HEK293T (cell line): ENCODE measurements at places on chromosomes 11 and 22.

DNA sequence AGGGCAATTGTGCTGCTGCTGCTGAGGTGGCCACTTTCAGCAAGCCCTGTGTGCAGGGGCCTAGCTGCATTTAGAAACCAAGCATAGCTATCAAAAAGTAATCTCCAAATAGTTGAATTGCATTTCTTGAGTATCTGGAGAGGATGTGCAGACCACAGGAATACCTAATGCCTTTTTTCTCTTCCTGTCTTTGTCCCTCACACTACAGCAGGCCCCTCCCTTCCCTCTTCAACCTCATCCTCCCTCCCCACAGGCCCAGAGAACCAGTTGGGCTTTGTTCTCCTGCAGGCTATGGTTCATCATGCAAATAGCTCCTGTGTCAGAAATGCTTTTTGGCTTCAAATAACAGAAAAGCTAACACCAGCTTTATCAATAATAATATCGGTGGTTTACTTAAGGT lies 47.7 kb downstream of the DKK3 start:
- no peak for DNase-seq

DNA sequence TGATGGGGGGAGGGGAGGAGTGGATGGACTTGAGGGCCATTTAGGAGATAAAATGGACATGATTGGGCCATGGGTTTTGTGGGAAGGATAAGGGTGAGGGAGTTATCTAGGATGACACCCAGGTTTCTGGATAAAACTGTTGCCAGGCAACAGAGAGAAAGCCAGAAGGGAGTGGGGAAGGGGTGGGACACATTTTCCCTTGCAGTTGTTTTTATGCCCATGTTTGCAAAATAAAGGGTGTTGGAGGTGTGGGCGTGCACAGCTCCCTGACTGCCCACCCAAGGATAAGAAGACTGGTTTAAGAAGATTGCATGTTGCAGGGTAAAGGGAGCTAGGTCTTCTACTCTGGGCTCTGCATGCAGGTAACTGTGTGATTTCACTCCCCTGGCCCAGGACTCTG lies 18.3 kb upstream of the YWHAH start:
- DNase-seq = no peak

GRCh38 chr11:17542249-17542648 lies 2.0 kb downstream of the USH1C start:
- DNase-seq = no peak

DNA sequence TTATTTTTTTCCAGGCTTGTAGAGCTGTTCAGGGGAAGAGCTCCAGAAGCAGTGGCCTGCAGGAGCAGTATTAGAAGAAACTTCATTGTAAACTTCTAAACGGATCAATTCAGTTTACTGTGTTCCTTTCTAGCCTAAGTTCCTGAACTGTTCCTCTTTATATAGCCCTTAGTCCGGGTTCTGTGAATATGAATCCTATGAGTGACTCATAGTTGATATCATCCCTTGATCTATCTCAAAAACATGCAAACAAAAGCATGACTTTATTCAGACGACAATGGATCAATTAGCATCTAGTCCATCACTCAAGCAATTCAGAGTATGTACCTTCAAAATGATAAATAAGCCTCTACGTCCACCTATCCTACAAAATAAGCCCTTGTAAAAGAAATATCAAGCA lies at the start of gene MMP12:
Gene MMP12 (minus strand): TSS at position 131 of the 400 bp plus-strand sequence. CDS start 45 bp downstream, at position 86.
- DNase-seq = no peak

- no peak for DNase-seq
These were observed 1.1 kb upstream of the C11orf65 start for GRCh38 chr11:108468478-108468864.

- no peak for DNase-seq
These were observed 66.3 kb upstream of the TNRC6B start for GRCh38 chr22:40111451-40111850.

DNA sequence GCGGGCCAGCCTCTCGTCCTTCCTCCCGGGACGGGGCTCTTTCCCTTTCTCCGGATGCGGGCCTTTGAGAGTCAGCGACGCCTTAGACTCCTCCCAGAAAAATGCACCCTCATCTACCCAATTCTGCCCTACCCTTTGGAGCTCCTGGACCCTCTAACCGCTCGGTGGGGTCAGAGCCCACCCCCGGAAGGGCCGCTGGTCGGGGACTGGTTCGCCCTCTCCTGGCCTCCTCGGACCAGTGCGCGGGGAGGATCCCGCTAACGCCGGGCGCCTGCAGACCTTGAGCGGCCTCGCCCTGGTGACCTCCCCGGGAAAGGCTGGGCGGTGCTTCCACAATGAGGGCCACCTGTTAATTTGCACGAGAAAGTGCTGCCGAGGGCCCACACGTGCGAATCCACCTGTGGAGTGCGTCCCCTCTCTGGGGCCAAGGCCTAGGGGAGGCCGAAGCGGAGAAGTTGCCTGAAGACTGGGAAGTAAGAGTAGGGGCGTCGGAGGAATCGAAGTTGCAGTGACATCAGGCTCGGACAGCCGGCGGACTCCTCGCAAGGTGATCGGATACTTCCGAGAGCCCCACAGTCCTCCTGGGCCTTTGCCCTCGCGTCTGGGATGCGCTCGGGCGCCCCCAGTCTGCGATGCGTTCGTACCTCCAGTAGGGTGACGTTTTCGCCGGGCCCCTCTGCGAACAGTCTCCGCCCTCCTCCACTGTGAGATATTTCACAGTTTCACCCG lies 61.5 kb downstream of the ENDOD1 start:
- peak; percentile 85 for DNase-seq

GRCh38 chr11:107504981-107505380 lies 47.4 kb upstream of the CWF19L2 start:
- no peak for DNase-seq

GRCh38 chr11:446891-447290 lies 3.2 kb upstream of the PTDSS2 start:
- DNase-seq = no peak

DNA sequence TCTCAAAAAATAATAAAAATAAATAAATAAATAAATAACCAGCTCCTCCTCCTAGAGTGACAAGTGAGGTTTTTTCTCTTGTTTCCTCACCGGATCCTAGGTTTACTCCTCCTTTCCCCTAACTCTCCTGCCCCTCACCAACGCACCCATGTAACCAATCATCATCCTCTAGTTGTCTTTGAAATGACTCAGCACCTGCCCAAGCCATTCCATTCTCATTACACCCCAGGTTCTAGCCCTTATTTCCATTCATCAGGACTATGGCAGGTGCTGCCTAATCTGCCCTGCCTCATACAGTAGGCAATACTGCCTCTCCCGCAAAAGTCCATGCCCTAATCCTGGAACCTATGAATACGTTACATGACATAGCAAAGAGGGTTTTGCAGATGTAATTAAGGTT lies 60.4 kb downstream of the BUD13 start:
- no peak for DNase-seq

DNA sequence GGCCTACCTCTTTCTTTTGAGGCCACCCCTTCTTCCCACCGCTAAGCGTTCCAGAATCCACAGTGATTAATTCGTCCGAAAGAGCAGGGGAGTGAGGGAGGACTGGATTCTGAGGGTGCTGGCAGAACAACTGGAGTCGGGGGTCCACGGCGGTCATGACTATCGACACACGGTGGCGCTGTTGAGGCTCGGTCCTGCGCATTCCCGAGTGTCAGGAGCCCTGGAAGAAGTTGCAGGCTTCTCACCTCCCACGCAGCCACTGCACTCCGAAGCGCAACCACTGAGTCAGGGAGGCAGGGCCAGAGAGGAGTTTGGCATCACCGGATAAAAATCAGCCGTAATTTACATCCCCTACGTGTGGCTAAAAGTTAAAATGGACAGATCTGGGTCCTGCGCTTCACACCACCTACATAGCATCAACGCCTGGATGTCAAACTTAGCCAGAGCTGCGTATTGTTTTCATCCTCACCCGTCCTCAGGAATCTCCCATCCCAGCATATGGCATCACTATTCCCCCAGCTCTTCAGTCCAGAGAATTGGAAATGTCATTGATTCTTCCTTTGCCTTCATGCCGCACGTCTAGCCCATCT lies 10.7 kb upstream of the CTSF start:
- DNase-seq = peak; percentile 87

DNA sequence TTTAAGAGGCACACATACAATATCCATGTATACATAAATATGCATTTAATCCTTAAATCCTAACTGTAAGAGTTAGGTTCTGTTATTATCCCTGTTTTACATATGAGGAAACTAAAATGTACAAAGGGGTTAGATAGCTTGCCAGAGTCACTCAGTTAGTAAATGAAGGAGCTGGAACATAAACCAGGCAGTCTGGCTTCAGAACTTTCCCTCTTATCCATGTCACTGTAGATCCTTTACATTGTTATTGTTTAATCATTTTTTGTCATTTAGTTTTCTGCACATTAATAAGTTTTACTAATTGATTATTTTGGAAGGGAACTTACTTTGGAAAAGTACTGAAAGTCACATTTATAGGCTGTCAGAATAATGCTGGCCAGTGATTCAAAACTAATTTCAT lies 282.4 kb downstream of the TMEM135 start:
- no peak for DNase-seq

DNA sequence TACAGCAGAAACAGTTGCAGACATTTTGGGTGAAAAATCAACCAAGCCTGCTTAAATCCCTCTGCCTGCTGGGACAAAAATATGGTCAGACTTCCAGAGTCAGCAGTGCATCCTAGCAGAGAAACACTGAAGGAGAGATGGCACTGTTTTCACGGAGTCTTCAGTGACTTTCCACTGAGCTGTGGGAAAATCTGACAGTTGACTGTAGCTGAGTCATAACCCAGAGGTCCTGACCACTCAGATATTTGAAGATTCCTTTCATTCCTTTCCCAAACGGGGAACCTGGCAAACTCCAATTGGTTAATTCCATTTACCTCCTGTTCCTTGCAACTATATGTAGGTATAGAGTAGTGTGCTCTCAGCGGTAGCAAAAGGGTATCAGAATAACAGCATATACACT lies 20.9 kb upstream of the UPB1 start:
- DNase-seq = no peak

DNA sequence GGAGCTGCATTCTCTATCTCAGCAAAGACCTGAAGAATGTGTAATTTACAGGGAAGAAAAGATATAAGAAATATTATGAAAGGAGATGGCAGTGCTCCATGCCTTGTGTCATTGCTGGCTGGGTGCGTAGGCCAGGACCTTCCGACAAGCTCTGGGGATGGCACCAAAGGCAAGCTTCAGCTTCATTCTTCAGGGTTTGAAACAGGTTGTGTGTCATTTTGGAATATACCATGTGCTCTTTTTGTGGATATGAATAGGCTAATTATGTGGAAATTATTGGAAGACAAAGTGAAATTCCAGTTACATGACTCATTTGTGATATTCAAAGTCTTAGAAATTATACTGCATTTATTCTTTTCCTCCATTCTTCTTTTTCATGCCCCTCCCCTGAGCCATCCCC lies 5.7 kb upstream of the KIRREL3 start:
- DNase-seq = no peak

DNA sequence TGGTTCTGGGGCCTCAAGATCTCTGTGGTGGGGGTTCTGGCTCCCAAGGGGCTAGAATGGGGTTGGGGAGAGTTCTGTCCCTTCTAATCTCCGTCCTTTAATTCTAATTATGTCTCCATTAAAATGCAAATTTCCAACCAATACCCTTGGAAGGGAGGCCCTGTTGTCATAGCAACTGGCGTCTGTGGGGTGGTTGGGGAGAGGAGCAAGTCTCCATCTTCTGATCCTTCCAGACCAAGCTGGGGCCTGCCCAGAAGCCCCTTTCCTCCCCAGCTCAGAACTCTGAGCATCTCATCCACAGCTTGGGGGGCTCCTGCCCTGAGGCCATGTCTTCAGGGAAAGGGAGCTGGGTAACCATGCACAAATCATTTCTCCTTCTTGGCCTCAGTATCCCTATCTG lies 5.4 kb upstream of the RPS19BP1 start:
- DNase-seq = no peak

- no peak for DNase-seq
These were observed 105.2 kb upstream of the TMEM45B start for GRCh38 chr11:129710423-129710822.

GRCh38 chr11:131918663-131919062 lies 548.2 kb downstream of the NTM start:
- DNase-seq = no peak

DNA sequence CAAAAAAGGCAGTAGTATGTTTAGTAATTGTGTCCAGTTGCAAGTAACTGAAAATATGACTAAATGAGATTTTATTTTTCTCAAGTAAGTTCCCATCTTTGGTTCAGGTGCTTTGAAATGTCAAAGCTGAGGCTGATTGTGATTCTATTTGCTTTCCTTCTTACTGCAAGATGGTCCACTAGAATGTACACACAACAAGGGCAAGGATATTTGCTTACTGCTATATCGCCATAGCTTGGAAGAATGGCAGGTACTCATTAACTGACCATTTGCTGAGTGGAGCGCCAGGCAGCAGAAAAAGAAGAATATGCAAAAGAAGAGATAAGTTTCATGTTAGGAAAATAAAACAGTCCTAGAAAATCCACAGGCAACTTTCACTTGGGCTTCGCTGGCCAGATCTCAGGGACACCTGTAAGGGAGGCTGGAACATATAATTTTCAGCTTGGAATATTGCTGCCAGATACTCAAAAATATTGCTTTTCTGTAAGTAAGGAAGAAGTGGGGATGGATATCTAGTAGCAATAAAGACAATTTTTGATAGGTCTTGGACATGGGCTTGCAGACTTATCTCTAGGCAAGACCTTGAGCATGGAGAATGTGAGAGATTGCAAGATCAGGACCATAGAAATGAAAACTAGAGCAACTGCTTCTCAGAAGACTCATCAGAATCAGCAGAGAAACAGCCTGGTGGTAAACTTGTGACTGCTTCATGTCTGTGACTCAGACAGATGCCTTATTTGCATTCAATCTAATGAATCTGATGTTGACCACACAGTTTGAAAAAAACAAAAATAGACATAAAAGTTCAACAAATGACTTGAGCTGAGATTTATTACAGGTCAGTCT lies 44.8 kb upstream of the OR9Q1 start:
- DNase-seq = no peak

GRCh38 chr22:30253205-30253852 lies 6.8 kb upstream of the LIF start:
- no peak for DNase-seq

DNA sequence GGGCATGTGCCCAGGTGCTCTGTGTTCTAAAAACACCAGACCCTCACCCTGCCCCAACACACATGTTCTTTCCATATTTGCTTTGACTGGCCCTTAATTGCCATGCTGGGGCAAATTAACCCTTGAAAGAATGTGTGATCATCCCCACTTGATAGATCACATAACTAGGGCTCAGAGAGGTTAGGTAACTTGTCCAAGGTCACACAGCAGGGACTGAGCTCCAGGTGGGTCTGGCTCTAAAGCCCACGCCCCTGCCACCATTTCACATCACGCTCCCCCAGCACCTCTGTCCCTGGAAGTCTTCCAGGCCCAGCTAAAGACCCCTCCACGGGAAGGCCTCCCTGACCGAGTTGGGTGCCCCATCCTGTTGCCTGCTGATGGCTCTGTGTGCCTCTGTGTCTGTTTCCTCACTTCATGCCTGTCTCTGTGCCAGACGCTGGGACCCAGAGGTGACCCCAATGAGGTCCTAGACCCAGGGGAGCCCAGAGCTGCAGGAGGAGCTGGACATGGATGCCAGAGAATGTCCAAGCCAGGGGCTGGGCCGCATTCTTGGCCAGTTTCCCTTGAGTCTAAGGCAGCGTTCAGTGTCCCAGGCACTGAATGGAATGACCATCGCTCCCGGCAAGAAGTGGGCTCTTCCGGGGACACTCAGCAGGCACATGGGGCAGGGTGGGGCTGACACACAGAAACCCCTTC lies 79.7 kb downstream of the MYO7A start:
- no peak for DNase-seq

- no peak for DNase-seq
These were observed 42.2 kb downstream of the CYTH4 start for GRCh38 chr22:37324340-37325038.
